ENCODE measurements at places on chromosomes 4 and X.

- no peak for DNase-seq
These were observed 143.8 kb downstream of the FANCB start for GRCh38 chrX:14729058-14729457.

GRCh38 chr4:87489678-87490077 is 39.5 kb downstream of the SPARCL1 start:
- DNase-seq: no peak

- no peak for DNase-seq
These were observed 133.6 kb upstream of the MAMLD1 start for GRCh38 chrX:150229481-150229880.

GRCh38 chr4:23945451-23946017 is 55.7 kb upstream of the PPARGC1A start:
- no peak for DNase-seq

DNA sequence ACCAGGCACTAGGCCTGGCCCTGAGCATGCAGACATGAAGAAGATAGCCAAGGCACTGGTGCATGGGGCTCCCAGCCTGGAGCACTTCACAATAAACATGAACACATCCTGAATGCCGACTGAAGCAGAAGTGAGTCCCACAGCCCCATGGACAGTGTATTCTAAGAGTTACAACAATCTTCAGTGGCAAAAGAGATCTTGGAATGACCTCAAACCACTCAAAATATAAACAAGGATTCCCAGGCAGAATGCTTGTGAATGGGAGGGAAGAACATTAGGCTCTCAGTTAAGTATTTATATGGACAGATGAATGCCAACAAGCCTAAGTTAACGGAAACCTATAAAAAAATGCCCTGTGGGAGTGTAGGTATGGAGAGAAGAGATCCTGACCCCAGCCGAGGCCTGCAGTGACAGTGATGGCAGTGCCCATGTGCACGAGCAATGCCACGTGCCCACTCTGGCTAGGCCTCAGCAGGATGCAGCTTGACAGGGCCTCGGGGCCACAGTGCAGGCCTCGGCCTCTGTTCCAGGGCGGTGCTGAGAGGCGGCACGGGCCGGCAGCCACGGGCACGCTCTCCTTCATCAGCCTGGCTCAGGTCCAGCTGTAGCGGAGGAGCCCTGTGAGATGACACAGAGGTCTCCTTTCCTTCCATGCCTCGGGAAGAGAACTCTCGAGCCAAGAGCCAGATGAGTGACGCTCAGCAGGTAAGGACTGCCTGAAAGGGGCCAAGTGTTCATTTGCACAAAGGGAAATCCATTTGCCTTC is 49.2 kb downstream of the IRF2 start:
- no peak for DNase-seq

DNA sequence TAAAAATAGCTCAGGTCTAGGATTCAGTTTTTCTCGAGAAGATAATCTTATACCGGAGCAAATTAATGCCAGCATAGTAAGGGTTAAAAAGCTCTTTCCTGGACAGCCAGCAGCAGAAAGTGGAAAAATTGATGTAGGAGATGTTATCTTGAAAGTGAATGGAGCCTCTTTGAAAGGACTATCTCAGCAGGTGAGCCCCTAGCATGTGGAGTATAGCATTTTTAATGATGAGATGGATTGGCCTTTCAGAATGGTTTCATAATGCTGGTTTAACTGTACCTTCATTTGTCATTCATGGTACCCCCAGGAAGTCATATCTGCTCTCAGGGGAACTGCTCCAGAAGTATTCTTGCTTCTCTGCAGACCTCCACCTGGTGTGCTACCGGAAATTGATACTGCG is 79.4 kb downstream of the SLC10A6 start:
- no peak for DNase-seq

DNA sequence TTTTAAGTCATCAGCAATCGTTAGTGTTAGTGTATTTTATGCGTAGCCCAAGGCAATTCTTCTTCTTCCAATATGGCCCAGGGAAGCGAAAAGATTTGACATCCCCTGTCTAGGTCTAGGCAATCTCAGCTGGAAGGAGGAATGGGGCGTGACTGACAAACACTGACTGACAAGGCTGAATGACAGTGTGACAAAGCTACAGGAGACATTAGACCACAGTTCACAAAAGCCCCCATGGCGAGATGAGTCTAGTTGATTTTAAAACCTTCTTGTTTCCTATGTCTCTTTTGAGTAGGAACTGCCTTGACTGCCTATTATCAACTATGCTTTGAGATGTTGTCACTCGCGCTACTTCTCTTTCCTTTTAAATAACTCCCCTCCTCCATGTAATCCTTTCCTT is 42.3 kb downstream of the QRFPR start:
- no peak for DNase-seq

DNA sequence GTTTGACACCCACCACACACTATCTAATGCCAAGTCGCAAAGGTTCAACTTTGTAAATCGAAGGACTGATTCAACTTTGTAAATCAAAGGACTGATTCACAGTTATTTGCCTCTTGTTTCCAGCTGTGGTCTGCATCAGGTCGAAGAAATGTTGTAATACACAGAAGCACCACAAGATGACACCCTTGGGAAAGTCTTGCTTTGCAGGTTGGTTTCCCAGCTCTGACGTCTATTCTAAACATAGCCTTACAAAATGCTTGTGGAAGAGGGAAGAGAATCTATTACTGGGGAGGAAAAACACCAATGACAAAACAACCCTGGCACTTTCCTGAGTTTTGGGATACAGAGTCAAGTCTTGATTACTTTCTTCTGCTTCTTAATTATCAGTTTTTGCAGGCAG is 35.3 kb downstream of the SUPT20HL1 start:
- DNase-seq: peak; percentile 7

DNA sequence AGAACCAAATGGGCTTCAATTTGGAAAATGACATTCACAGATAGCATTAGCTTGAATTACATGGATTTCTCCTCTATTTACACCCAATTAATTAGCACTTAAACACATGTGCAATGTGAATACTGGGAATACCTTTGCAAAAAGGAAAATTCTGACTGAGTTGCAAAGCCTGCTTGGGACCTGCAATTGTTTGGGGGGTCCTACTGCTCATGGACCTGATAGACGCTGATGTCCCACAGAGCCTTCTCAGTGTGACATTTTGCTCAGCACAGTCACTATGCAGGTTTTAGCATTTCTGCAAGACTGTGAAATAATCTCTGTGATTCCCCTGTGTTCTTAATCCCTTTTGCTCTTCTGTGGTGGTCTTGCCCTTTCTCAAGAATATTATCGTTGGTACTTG is 101.2 kb upstream of the PGRMC2 start:
- DNase-seq: no peak

DNA sequence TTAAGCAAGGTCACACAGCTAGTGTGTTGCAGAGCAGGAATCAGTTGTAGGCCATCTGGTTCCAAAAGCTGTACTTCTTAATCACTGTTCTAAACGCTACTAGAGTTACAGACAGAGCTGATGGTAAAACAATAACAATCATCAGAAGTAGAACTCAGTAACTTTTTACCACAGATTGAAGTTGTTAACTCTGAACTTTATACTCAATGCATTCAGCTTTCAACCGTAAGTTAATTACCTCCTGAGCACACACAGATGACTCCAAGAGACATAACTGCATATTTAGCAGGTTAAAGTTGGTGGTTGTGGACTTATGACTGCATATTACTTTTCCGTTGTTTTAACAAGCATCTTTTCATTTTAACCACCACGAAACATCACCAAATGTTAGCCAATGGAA is 127.3 kb downstream of the PRSS12 start:
- DNase-seq: no peak

DNA sequence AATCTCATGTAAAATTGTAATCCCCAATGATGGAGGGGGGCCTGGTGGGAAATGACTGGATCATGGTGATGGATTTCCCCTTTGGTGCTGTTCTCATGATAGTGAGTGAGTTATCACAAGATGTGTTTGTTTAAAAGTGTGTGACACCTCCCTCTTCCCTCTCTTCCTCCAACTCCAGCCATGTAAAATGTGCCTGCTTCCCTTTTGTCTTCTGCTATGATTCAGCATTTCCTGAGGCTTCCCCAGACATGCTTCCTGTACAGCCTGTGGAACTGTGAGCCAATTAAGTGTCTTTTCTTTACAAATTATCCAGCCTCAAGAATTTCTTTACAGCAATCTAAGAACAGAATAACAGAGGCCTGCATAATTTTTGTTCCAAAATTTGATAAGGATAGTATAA is 85.2 kb downstream of the ANAPC10 start:
- no peak for DNase-seq

DNA sequence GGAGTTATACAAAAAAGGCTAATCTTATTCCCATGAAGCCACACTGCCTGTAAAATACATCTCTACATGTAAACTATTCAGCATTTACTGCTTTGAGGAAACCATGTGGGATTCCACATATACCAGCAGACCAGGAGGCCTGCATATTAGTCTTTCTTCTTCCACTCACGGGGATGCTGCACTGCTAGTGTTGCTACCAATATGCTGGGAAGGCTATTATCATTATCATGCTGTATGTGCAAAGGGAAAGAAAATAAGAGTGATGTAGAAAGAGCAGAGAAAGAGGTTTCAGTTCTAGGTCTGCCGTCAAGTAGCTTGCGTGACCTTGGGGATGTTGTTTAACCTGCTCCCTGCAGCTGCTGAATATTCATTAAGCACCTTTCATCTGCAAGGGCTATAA is 61.0 kb downstream of the MGST2 start:
- DNase-seq: no peak

DNA sequence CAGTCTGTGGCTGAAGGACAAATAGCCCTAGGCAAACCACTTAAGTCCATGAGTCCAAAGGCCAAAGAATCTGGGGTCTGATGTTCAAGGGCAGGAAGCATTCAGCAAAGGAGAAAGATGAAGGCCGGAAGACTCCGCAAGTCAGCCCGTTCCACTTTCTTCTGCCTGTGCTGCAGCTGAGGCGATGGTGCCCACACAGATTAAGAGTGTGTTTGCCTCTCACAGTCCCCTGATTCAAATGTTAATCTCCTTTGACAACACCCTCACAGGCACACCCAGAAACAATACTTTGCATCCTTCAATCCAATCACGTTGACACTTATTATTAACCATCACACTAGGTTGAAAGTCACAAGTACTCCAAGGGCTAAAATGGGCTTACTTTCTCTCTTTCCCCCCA is 605.4 kb upstream of the GNPDA2 start:
- DNase-seq: no peak

DNA sequence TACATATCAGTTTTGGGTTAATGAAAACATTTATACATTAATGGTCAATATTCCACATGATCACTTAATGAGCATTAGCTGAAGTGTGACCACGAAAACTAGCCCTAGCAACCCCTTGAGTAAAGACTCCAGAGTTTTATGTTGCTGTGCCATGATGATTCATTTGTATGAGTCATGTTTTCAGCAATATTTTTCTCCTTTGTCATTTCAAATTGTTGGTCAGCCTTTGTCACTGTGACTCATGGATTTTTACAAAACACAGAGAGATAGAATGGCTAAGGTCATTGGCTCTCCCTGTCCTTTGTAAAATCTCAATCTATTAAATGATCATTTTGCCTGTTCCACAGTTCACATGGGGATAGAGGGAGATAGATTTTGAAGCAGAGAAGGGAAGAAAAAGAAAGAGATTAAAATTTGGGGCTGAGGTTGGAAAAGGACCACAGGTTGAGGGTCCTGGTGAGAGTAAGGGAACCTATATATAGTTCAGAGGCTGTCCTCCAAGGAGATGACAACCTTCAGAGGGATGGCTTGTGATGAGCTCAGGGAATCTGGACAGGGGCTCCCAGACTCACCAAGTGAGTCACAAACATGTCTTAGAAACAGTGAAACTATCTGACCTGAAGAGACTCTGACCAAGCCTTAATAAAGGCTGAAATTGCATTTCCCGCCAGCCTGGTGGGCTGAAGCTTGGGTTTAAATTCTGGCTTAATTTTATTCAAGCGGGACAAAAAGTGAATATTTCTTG is 25.6 kb downstream of the NR0B1 start:
- no peak for DNase-seq

DNA sequence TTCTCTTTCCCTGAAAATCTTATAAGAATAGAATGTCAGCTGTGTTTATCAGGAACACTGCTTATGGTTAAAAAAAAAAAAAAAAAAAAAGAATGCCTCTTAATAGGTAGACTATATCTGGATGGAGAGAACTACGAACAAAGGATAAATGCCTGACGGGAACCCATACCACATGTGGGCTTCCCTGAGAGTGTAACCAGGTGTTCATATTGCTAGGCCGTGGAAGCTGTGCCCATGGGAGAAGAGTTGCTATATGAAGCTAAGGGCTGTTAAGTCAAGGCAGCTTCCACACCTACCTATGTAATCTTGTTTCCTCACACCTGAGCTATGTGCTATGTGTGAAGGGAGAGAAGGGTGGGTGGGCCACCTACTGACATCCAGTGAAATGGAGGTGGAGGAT is 27.3 kb downstream of the TMEM184C start:
- no peak for DNase-seq

- DNase-seq: no peak
These were observed 34.3 kb downstream of the IRF2 start for GRCh38 chr4:184439856-184440594.

DNA sequence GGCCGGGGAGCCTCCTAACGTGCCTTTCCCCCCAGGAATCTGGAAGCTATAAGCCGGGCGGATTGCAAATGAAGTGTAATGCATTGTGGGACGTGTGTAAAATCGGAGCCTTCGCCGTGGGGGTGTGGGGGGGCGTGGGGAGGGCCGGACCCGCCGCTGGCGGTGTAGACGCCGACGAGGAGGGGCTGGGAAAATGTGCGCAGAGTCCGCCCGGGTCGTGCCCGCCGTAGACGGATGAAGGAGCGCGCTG is 1.3 kb downstream of the STOX2 start:
- DNase-seq: no peak

DNA sequence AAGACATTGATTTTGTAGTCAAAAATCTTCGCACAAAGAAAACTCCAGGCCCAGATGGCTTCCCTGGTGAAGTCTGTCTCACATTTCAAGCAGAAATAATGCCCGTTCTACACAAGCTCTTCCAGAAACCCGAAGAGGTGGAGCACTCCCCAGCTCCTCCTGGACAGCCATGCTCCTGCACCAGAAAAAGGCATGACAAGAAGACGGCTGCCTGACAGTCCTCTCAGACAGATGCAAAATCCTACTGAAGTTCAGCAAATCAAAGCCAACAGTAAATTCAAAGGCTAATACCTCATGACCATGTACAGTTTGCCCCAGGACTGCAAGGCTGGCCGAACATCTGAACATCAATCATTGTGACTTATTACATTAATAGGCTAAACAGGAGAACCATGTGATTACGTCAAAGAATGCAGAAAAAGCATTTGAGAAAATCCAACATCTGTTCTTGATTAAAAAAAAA is 30.8 kb upstream of the MXD4 start:
- DNase-seq: no peak

GRCh38 chrX:119251386-119251785 is 15.3 kb downstream of the PGRMC1 start:
- no peak for DNase-seq
